ENCODE measurements at places on chromosomes 12 and 14.

DNA sequence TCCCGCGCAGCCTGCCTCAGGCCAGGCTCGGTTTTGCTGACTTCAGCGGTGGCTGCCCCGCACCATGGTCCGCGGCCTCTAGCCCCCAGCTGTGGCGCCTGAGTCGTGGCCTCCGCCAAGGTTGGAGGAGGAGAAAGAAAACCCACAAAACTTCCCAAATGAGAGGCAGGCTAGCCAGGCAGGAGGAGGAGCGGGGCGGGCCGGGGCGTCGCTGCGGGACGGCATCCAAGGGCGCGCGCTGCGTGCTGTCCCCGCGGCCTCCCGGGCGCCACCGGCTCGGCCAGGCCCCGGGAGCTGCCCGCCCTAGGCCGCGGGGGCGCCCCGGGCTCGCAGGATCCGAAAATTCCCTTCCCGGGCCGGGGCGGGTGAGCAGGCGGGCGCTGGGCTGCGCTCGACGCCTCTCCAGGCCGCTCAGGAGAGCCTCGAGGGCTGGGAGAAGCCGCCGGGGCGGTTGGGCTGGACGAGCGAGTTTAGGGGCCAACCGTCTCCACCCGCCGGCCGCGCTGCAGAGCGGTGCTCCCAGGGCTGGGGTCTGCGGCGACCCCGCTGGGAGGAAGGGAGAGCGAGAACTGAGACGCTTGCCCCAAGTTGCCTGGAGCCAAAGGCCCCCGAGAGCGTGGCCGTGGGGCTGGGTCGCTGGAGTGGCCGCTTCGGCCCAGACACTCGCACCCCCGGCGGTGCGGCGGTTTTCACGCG lies at the start of gene EFS:
Gene EFS (minus strand): TSS at position 137 of the 696 bp plus-strand sequence. CDS start 147 bp downstream, outside the sequence.
- no peak for DNase-seq

GRCh38 chr14:67857778-67858350 lies 38.3 kb downstream of the RAD51B start:
- DNase-seq: no peak

DNA sequence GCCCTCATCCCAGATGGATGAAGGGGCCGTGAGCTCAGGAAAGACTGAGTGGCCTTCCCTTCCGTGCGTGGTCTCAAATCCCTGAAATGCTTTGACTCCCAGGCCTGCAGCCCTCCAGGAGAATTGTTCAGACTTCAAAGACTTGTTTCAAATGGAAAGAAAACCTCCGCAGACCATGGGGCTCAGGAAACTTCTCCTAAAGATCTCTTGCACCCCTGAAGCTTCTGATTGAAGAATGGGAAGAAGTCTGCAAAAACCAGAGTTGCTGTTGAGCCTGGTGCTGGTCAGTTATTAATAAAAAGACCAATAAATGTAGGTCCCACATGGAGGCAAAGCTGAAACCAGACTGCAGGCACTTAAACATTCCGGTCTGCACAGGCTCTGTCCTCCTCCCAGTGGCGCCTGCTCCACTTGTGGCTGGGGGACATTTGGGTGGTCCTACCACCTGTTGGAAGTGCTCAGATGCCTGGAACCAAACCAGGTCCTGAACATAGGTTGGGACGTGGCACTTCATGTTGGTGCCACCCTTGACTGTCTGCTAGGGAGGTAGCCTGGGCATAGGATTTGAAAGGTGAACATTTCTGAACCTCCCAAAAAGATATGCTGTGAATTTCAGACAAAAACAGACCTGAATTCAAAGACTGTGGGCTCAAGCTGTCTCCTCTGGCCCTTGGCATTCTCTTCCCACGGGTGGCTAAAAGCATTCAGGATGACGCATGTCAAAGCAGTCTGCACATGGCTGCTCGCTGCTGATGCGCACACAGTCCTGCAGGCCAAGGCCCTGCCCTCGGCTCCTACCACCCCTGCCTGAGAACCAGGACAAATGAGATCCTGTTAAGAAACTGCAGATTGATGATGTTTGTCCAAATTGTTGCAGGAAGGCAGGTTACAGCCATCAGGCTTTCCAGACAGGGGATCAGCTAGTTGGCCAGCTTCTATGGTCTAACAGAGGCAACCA lies 36.2 kb upstream of the MEG3 start:
- DNase-seq: no peak

- DNase-seq: no peak
Measured at GRCh38 chr12:130608132-130608531, 108.0 kb downstream of the RIMBP2 start.

DNA sequence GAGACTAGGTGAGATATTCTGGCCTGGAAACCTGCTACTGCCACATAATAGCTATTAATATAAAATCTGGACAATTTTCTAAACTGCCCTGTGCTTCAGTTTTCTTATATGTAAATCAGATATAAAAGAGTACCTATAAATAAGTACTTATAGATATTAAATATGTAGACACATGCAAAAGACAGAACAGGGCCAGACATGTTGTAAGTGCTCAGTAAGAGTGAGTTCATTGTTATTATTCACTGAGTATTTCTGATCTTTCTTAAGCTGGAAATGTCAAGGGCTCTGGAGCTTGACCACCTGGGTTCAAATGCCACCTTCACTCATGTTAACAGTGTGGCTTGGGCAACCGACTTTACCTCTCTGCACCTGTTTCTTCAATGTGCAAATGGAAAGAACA lies 179.8 kb downstream of the GALC start:
- DNase-seq: no peak

DNA sequence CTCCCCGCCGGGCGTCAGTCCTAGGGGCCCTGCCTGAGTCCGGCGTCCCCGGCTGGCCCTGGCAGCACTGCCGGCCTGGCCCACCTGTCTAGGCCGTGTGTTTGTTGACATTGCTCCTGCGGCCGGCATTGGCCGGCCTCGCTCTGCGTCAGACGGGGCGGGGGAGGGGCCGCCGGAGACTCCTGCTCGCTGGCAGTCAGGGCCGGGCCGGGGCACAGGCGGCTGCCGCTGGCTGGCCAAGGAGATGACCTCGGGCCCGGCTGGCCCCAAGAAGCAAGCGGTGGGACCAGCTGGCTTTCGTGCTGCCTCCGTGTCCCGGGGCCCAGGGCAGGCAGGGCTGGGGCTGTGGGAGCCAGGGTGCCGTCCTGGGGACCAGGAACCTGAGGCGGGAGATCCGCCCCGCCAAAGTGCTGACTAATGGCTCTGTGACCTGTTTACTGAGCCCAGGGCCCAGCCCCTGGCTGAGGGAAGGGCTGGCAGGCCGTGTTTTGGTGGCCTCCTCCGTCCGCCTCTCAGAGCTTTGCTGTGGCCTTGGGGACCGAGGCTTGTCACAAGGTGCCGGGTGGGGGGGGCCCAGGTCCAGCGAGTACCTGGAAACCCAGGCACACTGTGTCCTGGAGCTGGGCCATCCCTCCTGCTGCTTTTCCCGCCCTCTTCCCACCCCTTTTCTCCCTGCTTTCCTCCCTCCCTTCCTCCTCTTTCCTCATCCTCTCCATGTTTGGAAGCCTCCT lies 1.8 kb downstream of the ULK1 start:
- peak; percentile 66 for DNase-seq

DNA sequence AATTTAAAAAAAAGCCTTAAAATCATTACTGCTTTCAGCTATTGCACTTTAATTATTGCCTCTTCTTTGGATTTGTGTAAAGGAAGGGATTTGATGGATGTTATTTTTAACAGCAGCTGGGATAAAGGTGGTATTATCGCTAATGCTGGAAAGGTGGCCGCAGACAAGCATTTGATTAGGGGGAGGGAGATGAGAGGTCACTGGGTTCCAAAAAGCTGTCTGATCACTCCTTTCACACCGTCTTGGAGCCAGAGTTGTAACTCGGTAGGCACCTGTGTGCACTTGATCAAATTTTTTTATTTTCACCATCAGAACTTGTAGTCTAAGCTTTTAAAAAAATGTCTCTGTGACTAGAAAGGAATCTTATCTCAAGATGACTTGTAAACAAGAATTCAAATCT lies 99.8 kb downstream of the AKAP6 start:
- no peak for DNase-seq

DNA sequence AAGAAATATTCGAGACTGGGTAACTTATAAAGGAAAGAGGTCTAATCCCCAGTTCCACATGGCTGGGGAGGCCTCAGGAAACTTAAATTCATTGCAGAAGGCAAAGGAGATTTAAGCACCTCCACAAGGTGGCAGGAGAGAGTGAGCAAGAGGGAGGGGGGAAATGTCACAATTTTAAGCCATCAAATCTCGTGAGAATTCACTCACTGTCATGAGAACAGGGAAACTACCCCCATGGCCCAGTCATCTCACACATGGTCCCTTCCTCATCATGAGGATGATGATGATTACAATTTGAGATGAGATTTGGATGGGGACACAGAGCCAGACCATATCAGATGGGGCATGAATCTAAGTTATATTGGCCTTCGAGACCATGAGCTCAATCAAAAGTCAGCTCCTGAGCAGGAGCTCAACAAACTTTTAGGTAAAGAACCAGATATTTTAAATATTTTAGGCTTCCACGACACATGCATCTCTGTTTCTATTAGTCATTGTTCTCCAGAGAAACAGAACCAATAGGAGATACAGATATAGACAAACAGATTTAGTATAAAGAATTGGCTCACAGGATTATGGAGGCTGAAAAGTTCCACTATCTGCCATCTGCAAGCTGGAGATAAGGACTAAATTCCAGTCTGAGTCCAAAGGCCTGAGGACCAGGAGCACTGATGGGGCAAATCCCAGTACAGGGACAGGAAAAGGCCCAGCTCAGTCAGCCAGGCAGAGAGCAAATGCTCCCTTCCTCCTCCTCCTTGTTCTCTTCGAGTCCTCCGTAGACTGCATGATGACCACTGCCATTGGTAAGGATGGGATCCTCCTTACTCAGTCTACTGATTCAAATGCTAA lies 24.9 kb downstream of the DGLUCY start:
- no peak for DNase-seq

- no peak for DNase-seq
Measured at GRCh38 chr12:513446-513845, 53.7 kb downstream of the B4GALNT3 start.

DNA sequence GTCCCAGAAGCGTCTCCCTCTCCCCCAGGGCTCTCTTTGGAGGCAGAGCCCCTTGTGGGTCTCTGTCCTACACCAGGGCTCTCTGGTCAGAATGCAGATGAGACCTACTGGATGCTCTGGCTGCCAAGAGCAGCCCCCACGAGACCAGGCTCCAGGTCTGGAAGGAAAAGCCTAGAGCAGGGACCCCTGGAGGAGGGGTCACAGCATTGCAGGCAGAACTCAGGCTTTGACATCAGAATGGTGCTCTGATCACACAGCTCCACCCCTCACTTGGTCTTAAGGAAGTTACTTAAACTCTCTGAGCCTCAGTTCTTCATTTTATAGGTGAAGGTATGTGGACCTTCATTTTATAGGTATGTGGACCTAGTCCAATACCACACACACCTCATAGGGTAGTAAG lies 83.1 kb downstream of the ARL6IP4 start:
- DNase-seq: no peak

DNA sequence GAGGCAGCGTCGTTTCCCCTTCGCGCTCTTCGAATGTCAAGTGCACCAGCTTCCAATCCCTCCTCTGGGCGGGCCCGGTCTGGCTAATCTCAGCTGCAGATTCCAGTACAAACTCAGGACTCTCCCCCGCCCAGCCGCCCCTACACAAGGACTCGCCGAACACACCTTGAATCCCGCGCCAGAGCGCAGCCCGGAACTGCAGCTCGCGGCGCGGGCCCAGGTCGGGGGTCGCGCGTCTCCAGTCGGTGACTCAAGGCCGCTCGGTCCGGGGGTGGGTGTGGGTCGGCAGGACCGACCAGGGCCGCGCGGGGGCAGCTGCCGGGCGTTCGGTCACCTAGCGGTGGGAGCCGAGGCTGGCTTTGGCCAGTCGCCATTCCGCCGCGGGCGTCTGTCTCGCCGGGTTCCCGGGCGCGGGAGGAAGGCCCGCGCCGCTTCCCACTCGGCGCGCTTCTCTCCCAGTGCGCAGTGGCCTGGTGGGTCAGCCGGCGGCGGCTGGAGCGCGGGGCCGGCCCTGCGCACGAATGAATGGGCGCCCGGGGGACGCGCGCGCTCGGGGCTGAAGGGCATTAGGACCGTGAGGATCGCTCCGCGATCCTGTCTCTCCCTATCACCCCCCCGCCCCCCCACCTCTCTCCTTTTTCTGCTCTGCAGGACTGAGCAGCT lies at the start of gene GALNT16:
Gene GALNT16 (plus strand): TSS at position 632 of the 663 bp plus-strand sequence. CDS start 133 bp downstream, outside the sequence.
- DNase-seq: no peak

GRCh38 chr12:12499909-12500604 lies 62.6 kb downstream of the DUSP16 start:
- DNase-seq: no peak

All from amygdala (tissue), 56 donors.